T-cell (primary cell): ENCODE measurements at places on chromosomes 6 and 20.

DNA sequence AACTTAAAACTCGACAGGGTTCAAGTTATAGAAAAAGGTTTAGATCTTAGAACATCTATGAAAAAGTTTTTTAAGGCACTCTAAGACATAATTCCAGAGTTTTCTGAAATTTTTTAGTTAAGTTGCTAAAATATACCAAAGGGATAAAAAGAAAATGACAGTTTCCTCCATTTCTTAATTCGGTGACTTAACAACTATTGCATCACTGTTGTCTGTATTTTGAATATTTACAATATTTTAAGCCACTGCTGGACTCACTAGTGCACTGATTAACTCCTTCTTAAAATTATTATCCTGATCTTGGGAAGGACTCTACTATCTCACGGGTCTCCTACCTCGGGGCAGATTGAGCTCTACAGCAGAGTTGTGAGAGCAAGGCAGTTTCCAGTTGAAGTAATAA is 91.0 kb downstream of the ADGB start:
- DNase-seq, result no peak

- no peak for DNase-seq
Observed at GRCh38 chr20:48725555-48725991, 102.2 kb downstream of the PREX1 start.

DNA sequence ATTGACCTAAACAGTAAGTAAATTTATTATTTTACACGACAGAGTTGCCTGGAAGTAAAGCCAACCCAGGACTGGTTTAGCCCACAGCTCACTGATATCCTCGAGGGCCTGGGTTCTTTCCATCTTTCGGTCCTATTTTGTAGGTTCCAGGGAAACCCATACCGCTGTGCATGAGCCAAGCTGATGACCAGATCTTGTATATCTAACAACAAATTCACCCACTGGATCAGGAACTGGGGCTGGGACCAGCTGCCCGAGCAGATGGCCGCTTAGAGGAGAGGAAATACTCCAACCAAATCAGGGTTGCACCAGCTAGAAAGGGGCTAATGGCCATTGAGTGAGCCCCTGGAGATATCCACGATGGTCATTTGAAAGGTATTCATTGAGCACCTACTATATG is 139.2 kb downstream of the BACH2 start:
- no peak for DNase-seq

- DNase-seq, result peak; percentile 58
Observed at GRCh38 chr6:32943864-32944649, 3.2 kb upstream of the HLA-DMB start.

DNA sequence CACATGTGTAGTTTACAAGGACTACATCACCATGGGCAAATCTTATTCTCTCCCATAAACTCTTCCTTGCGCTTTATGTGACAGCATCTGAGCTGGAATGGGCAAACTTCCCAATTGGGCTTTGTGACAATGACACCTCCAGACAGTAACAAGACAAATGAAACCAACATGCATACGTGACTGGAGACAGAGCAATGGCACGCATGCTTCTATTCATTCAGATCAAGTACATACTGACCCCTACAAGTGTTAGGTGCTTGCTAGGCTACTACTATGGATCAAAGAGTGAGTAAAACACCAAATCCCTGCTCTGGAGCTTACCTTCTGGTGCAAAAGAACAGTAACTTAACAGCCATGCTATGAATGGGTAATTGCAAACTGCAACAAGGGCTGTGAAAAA is 394.9 kb downstream of the BTBD9 start:
- DNase-seq, result no peak

- no peak for DNase-seq
Observed at GRCh38 chr6:82365016-82365795, 1.6 kb downstream of the TPBG start.

DNA sequence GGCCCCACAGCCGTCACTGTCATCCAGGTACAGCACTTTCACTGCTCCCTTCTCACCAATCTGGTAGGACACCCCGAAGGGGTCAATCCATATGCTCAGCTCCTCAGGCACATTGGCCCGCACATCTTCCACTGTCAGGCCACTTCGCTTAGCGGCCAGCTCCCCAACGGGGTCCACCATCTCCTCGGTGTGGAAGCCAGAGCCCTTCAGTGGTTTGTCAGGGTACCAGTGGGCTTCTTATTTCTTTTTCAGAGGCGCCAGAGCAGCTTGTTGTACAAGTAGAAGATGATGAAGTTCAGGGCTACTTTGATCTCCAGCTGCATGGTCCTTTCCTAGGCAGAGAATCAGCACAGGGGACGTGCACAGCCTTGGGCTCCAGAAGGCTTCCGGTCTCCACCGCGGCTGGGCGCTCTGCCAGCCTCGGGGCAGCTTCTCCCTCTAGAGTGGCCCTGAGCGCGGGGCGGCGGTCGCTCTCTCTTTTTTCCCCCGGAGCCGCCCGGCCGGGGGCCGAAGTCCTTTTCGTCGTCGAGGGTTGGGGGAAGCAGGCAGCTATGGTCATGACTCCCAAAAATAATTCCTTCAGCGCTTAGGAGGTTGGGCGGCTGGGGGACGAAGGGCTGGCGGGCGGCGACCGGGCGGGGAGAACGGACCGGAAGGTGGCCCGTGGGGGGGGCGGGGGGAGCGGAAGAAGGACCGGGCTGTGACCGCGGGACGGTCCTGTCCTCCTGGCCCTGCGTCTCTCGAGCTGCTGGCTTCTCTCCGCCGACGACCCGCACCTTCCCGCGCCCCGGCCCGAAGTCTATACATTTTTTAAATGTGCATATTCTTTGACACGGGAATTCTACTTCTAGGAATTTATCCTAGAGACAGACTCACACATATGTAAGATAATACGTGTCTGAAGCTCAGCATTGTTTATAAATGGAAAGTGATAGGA is 6.5 kb upstream of the ZSCAN9 start:
- peak; percentile 15 for DNase-seq

DNA sequence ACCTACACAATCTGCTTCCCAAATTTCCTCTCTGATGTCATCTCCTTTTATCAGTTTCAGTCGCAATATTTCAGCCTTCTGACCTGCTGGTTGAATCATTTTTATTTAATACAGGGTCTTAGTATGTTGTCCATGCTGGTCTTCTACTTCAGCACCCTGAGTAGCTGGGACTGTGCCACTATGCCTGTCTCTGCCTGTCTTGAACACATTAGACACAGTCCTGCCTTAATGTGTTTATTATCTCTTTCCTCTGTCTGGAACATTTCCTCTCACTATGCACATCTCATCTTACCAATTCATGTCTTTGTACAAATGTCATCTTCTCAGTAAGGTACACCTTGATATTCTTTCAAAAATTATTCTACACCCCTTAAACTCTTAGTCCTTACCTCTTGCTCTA is 106.5 kb downstream of the THEMIS start:
- DNase-seq, result no peak

DNA sequence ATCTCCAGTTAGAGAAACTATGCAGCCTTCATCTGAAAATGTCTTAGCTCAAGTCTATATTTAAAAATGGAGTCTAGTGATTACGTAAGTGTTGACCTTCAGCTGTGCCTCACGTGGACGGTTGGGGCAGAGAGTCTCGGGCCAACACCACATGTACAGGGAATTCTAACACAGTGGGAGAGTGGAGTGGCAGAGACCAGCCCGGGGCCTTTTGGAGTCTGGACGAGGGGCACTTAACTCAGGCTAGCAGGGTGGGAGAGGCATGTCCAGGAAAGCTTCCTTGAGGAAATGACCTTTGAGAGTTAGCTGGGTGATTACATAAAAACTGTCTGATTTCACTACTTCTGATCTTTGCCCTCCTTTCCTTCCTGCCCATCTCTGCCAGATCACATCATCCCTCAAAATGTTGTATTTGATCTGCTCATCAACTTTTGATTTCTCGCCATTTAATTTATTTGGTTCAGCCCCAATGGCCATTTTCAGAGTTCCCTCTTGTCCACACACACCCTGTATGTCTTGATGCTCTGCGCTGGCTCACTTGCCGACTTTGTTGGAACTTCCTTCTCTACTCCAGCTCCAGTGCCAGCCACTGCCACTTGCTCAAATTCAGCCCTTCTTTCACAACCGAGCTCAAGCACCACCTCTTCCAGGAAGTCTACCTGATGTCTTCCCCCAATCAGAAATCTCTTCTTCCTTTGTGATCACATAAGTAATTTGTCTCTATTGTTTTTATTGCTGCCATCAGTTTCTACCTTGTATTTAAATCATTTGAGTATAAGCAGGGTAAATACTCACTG is 2.6 kb downstream of the ARMC2 start:
- no peak for DNase-seq

- DNase-seq, result no peak
Observed at GRCh38 chr6:112626468-112627082, 279.4 kb downstream of the RFPL4B start.

DNA sequence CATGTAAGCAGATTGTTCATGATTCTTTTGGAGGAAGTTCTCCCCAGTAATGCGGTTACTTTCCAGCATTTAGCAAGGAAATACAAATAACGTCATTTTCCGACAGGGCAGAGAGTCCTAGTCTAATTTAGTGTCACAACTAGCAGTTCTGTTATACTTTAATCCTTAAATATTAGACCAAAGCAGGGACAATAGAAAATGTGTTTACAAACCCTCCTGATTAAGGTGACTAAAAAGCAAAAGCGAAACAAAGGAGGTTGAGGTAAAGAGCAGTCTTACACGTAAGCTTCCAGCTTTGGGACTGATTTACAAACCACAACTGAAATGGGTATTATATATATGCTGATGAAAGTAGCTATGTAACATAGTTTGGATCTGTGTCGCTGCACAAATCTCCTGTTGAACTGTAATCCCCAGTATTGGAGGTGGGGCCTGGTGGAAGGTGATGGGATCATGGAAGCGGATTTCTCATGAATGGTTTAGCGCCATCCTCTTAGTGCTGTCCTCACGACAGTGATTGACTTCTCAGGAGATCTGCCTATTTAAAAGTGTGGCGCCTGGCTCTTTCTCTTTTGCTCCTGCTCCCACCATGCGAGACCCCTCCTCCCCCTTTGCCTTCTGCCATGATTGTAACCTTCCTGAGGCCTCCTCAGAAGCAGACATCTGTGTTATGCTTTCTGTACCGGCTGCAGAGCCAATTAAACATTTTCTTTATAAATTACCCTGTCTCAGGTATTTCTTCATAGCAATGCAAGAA is 81.9 kb downstream of the PLCB1 start:
- peak; percentile 7 for DNase-seq

- no peak for DNase-seq
Observed at GRCh38 chr6:129663531-129663930, 46.4 kb downstream of the ARHGAP18 start.

DNA sequence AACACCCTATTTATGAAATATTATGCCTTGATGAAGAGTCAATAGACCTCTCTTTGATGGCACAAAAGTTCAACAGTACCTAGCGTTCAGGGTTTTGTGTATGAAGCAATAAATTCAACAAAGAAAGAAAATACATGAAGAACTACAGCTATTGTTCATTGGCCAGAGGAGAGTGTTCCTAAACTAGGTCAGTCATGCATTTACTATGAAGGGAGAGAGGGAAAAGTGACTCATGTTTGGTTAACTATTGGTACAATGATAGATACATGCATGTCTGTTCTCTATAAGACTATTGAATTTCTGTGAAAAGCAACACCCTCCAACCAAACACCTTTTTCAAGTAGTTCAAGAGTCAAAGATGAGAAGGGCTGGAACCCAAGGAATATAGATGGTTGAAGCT is 50.7 kb downstream of the CLIC5 start:
- DNase-seq, result no peak

GRCh38 chr6:22250486-22250885 is 46.4 kb downstream of the PRL start:
- no peak for DNase-seq

DNA sequence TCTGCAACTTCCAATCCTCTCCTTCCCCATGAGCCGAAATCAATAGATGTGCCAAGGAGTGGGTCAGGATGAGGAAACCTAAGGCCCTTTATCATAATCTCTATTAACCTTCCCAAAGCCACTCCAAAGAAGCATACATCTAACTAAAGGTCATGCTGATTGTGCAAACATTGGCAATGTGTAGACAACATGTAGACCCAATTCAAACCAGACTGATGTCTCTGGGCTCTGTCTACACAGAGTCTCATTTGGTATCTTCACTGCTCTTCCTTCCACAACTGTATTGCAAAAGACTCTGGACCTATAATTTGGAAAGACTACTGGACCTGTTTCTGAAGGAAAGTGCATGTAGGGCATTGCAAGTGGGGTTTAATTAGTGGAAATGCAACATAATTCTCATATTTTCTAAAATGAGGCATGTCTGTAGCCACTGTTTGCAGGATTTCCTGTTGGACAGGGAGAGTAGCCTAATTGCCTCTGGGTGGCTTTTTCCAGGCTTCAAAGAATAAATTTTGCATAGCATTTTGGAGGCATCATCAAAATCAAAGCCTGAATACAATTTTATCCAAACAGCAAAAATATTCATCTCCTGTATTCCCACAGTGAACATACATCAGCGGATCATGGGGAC is 35.0 kb upstream of the MLIP start:
- DNase-seq, result no peak

DNA sequence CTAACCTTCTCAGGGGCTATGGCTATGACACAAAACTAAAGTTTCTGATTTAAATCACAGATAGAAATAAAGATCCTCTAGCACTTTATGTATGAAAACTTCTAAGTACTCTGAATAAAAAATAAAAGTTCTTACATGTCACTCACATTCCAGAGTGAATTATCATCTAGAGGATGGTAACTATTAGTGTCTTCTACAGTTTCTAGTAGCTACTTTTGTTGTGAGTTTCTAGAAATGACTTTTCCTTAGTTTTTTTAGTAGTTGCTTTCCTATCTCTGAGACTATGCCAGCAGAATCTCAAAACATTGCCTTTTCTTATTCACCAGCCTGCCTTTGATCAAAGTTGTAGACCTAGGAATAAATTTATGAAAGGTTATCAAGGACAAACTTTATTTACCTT is 10.1 kb downstream of the ZNF318 start:
- DNase-seq, result no peak

DNA sequence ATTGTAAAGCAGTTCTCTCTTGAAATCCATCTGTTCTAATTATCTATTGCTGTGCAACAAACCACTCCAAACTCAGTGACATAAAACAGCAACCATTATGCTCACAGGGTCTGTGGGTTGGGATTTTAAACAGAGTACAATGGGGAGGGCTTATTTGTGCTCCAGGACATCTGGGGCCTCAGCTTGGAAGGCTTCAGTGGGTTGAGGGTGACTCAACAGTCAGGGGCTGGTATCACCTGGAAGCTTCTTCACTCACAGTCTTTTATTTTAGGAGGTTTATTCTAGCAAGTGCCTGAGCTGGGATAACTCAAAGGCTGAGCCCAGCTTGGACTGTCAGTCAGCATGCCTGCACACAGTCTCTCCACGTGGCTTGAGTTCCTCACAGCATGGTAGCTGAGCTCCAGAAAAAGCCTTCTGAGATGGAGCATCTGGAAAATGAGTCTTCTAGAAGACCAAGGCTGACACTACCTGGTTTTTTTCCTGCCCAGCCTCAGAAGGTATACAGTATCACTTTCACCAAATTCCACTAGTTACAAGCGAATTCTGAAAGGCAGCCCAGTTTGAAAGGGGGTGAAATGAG is 234.6 kb upstream of the ID4 start:
- DNase-seq, result no peak

- DNase-seq, result no peak
Observed at GRCh38 chr6:153780011-153780410, 259.0 kb upstream of the OPRM1 start.

GRCh38 chr20:47783828-47784598 is 1.3 kb downstream of the SULF2 start:
- DNase-seq, result no peak
